ENCODE measurements at places on chromosomes 2 and 18.

DNA sequence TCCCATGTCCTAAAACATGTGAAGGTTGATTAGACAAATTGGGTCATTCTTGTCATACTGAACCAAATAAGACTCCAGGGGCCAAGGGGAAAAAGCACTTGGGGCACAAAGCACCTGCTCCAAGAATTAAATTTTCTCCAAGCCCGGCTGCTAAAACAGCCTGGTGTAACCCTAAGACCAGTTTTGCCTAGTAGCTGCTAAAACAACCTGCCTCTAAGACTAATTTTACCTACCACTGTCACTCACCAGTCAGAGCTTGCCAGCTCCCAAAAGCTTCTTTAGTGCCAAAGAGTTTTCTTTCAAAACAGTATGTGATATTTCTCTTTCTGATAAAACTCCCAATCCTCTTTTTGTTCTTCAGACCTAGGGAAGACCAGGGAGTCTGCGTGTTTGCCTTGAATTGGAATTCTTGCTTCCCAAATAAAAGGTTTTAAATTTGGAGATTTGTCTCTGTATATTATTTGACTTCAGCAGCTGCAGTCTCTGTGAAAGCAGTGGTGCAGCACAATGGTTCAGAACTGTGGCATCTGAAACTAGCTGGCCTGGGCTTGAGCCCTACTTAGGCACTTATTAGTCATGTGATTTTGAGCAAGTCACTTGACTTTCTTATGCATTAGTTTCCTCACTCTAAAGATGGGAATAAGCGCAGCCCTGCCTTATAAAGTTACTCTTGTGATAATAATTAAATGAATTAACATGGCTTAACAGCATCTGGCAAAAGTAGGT lies 16.2 kb upstream of the APOB start:
- no peak for DNase-seq

DNA sequence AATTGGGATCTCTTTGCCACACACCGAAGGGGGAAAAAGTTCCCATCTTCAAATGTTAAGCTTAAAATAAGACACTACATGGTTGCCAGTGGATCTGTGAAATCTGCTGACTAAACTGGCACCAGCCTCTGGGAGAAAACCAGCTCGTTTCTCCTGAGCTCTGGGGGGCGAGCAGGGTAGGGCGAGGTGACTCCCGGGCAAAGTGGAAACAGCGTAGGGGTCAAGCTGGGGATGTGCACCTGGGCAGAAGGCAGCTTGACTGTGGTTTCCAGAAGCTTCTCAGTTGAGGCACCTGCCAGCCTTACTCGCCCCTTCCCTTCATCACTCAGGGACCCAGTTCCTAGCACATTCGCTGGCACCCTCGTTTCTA lies 62.8 kb downstream of the SFXN5 start:
- no peak for DNase-seq

DNA sequence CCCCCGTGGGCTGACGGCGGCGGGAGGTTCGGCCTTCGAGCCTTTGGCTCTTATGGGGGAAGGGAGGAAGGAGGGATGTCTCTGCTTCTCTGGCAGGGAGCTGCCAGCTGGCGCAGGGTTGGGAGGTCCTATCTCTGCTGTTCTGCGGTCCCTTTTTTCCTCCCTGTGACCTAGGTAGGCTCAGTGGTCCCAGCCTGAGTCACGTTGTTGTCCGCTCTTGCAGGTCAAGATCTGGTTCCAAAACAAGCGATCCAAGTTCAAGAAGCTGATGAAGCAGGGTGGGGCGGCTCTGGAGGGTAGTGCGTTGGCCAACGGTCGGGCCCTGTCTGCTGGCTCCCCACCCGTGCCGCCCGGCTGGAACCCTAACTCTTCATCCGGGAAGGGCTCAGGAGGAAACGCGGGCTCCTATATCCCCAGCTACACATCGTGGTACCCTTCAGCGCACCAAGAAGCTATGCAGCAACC lies 2.5 kb downstream of the DLX1 start:
- DNase-seq, result no peak

- DNase-seq, result no peak
Observed at GRCh38 chr2:191746346-191747169, 68.6 kb downstream of the NABP1 start.

Data from stimulated activated CD4-positive, alpha-beta T cell treated with anti-CD3 and anti-CD28 coated beads, Interleukin-4, amount 100 ng/mL, for 24 hours (primary cell).